ENCODE measurements at places on chromosomes 6 and 20.

DNA sequence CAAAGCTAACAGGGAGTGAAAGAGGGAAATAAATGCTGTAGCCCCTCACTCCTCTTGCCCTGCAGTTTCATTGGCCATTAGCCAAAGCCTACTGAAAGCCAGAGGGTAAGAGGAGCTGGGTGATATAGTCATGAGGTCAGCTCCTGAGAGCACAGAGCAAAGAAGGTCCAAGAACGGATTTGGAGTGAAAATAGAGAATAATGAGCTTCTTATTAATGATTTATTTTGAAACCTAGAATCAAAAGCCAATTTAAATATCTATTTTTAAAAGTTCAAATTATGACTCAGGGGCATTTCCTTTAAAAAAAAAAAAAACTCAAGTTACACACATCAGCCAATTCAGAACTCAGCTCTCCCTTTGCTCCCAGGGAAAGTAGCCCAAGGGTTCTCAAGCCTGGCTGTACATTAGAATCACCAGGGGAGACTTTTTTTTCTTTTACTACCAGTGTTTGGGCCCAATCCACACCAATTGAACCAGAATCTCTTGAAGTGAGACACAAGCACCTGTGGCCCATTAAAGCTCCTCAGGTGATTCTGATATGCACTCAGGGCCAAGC is 79.1 kb downstream of the SNAP25 start:
- DNase-seq, result no peak

- DNase-seq, result no peak
Measured at GRCh38 chr20:38658879-38659596, 57.4 kb downstream of the ARHGAP40 start.

- no peak for DNase-seq
Measured at GRCh38 chr6:160348223-160349019, at the start of gene SLC22A3. SLC22A3 (plus strand) TSS chr6:160348378; CDS start chr6:160348420, 42 bp downstream.

GRCh38 chr20:17520583-17520982 is 10.6 kb downstream of the BFSP1 start:
- DNase-seq, result no peak

DNA sequence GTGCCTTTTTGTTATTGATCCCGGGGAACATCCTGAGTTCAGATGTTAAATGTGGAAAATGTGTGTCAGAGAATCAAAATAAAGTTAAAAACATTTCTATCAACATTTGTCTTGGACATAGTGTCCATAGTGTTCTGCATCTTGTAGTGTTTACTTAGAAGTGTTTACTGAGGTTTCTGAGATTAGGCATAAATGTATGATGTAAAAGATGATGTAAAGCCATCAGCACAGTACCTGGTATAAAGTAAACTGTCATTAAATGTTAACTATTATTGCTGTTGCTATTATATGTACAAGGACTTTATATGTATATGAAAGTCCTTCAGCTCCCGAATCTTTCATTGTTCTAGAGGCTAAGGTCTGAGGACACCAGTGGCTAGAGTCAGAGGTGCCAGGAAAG is 28.2 kb upstream of the VEGFA start:
- DNase-seq, result no peak

- DNase-seq, result no peak
Measured at GRCh38 chr20:39136798-39137197, 174.7 kb downstream of the DHX35 start.

DNA sequence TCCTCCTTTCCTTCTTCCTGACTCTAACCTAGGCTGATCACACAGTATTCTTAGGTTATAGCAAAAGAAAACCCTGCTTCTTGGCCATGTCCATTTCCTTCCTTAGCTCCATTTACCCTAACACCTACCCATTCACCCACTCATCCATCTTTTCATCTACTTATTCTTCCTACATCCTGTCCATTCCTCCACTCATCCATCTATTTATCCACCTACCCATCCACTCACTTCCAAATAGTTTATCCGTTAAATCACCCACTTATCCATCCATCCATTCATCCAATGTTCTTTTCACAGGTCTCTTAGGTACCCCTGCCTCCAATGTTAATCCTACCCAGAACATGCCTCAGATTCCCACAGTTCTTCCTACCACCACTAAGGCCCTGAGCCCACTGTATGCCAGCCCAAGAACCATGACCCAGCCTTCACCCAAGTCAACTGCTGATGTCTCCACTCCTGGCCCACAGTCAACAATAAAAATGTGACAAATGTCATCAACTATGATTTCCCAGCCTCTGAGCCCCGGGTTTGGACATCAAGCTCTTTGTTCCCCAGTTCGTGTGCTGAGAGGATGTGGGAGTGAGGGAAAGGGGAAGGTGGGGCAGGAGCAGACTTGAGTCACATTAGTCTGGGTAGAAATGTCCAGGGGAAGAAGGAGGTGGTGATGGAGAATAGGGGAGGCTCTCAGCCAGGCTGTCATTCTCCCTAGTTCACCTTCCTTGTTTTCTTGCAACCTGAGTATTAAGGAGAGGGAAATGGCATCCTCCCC is 24.4 kb downstream of the TREML4 start:
- DNase-seq, result no peak

GRCh38 chr6:87846434-87846833 is 144.4 kb upstream of the AKIRIN2 start:
- DNase-seq, result no peak

GRCh38 chr6:18477301-18477941 is 90.3 kb downstream of the RNF144B start:
- no peak for DNase-seq
